Activated effector memory CD4-positive, alpha-beta T cell treated with Interleukin-2 at 50 U/mL for 16 hours (primary cell): ENCODE measurements at places on chromosomes 12 and 14.

DNA sequence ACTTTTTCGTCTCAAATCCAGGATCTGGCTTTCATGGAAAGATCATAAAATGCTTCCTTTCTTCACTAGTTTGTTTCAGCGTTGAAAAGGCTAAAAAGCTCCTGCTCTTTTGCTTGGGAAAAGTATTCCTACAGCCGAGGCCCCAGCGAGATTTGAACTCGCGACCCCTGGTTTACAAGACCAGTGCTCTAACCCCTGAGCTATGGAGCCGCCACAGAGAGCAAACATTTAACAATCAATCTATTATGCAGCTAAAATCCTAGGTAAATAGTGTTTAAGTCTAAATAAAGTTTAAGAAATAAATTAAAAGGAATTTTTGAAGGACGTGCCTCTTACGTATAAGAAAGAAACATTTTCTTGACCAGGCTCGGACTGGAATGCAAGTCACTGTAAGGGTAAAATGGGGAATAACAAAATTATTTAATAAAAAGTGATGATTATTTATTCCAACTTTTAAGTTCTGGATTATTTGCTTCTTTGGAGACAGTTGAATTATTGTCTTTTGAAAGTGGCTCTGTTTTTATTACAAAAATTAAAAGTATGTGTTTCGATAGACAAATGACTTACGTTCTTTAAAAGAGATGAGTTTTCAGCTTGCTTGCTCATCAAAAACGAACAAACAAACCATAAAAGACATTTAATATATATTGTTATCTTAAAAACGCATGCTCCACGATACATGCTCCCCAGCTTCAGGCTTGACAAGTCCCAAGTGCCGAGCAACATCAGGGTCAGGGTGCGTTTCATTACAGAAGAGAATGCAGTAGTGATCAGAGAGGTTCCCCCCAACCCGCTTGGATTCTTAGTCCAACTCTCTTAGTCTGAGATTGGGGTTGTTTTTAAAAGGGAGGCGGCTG is 10.2 kb downstream of the OR6S1 start:
- DNase-seq, result no peak

GRCh38 chr12:69410571-69410970 is 51.0 kb downstream of the YEATS4 start:
- DNase-seq, result no peak

DNA sequence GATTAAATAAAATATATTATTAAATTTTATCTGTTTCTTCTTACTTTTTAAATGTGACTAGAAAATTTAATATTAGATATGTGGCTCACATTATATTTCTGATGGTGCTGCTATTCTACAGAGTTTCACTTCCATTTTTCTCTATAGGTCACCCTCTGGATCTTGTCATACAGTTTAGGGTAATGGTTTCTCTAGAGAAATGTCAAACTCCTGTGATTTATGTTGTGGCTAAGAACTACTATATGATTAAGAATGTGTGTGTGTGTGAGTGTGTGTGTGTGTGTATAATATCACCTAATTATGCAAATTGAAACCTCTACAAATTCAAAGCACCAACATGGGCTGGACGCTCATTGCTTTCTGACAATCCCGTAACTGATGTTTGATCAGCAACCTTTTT is 325.9 kb downstream of the ADAMTS20 start:
- DNase-seq, result no peak

DNA sequence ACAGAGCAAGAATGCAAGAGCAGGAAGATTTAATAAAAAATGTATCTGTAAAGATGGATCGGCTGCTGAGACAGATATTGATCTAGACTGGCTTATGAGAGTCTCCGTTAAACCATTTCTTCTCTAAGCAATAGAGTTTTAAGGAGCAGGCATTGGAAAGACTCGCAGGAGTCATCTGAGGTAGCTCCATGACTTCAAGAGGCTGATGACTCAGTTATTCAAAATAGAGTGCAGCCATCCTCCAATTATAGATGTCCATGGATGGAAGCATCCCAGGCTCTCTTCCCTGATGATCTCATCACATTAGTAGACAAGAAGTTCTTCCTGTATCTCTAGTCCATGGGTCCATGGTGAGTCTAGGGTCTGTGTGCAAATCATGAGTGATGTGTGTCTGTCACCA is 638.3 kb upstream of the TMEM132C start:
- DNase-seq, result no peak

DNA sequence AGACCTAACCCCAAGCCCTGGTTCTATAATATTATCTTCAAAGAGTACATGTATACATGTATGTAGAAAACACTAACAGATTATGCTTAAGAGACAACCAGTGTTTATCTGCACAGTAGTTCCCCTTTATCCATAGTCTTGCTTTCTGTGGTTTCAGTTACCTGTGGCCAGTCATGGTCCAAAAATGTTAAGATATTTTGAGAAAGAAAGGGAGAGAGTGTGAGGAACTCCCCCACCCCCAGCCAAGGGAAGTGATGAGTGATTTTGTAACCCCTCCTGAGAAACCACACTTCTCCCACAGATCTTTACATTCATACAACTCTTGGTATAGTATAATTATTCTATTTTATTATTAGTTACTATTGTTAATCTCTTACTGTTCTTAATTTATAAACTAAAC is 77.3 kb upstream of the CNTN1 start:
- DNase-seq, result no peak

- DNase-seq, result no peak
Observed at GRCh38 chr12:29574500-29574899, 77.0 kb upstream of the OVCH1 start.

GRCh38 chr12:48965298-48965838 is 6.2 kb downstream of the WNT10B start:
- DNase-seq, result no peak

- DNase-seq, result no peak
Observed at GRCh38 chr14:100298551-100299237, 7.5 kb downstream of the SLC25A29 start.

DNA sequence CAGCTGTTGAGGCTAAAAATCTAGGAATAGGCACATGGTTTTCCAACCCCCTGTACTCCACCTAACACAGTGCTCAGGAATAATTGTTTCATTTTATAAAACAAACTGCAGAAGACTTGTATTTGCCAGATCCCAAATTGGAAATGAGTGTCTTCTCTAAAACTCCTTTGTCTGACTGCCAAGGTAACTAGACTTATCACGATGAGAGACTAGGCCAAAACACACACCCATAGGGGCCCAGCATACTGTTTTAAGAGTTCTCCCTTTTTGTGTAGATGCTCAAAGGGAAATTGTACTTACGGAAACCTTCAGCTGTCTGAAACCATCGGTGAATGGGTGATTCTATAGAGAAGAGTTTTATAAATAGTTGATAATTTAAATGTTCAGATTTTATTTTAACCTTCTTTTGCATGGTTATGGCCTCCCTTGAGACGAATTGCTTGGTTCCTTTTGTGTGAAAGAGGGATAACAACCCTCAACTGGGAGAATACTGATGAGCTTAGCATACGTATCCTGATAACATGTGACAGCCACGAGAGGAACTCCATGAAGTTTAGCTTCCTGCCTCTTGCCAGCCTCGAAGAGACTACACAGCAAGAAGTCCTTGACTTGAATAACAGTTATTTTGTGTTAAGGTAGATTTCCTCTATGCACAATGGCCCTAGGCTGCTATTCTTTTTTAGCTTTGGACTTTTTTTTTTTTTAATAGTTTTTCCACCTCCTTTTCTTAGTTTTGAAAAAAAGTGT is 103.3 kb downstream of the PELI2 start:
- DNase-seq, result no peak

DNA sequence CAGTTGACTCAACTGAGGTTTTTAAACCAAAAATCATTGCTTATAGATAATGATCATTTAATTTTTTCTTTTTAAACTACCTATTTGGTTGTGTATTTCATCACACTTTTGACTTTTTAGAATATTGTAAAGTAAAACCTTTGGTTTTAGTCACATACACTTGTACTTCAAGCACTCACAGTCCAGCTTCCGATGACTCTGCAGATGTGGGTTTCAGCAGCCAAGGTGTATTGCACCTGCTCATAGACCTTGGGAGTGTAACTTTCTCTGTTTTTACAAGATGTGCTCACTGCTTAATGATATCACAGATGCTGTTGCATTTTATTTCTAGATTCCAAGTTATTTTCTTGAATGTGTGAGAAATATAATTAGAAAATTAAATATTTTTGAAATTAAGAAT is 188.3 kb upstream of the SLC38A2 start:
- no peak for DNase-seq

GRCh38 chr14:102094101-102094500 is 7.3 kb upstream of the HSP90AA1 start:
- DNase-seq, result no peak

GRCh38 chr12:73935817-73936216 is 601.8 kb upstream of the ATXN7L3B start:
- DNase-seq, result no peak

- no peak for DNase-seq
Observed at GRCh38 chr14:22384167-22384549, 204.9 kb downstream of the DAD1 start.

DNA sequence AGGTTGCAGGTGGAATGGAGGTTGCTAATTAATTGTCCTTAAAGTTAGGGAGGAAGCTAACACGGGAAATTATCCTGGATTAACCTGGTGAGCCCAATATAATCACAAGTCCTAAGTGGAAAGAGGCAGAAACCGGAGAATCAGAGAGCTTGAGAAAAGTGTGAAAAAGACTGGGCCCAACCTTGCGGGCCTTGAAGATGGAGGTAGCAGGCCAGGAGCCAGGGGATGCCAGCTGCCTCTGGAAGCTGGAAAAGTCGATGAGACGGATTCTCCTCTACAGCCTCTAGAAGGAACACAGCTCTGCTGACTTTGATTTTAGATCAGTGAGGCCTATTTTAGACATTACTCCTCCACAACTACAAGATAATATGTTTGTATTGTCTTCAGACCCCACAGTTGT is 2.1 kb downstream of the SDR9C7 start:
- no peak for DNase-seq

DNA sequence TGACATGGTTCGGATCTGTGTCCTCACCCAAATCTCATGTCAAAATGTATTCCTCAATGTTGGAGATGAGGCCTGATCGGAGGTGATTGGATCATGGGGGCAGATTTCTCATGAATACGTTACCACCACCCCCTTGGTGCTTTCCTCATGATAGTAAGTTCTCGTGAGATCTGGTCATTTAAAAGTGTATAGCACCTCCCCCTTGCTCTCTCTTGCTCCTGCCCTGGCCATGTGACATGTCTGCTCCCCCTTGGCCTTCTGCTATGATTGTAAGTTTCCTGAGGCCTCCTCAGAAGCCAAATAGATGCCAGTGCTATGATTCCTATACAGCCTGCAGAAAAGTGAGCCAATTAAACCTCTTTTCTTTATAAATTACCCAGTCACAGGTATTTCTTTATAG is 7.1 kb downstream of the OR6C68 start:
- DNase-seq, result no peak

GRCh38 chr12:11652351-11653040 is 3.0 kb downstream of the ETV6 start:
- DNase-seq, result no peak

GRCh38 chr14:61524211-61524806 is 171.0 kb upstream of the HIF1A start:
- DNase-seq, result no peak

- no peak for DNase-seq
Observed at GRCh38 chr12:26378711-26379110, 183.3 kb downstream of the SSPN start.

GRCh38 chr14:22319526-22320361 is 269.3 kb downstream of the DAD1 start:
- no peak for DNase-seq

DNA sequence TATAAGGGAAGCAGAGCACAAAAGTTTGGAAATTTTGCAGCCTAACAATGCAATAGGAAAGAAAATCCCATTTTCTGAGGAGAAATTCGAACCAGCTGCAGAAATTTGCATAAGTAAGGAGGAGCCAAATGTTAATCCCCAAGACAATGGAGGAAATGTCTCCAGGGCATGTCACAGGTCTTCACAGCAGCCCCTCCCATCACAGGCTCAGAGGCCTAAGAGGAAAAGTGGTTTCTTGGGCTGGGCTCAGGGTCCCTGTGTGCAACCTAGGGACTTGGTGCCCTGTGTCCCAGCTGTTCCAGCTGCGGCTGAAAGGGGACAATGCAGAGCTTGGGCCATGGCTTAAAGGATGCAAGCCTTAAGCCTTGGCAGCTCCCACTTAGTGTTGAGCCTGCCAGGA is 190.0 kb downstream of the MDGA2 start:
- DNase-seq, result no peak

- DNase-seq, result no peak
Observed at GRCh38 chr12:19238540-19238939, 109.0 kb downstream of the PLEKHA5 start.

DNA sequence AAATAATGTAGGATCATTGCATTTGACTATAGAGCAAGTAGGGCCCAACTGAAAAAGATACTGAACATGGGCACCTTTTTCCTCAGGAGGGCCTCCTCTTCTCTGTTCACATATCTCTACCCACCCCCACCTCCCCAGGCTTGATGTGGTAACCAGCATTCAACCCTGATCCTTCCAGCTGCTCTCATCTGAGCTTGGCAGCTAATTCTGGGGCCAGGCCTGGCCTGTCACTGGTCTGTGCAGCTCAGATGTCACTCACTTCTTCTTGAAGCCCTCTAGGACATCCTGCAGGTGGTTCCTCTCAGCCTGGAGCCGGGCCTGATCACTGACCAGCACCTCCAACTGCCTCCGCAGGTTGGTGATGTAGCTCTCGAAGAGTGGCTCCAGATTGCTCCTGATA is 2.1 kb downstream of the KRT84 start:
- DNase-seq, result no peak

- DNase-seq, result no peak
Observed at GRCh38 chr12:120238217-120238616, 27.3 kb downstream of the PXN start.

DNA sequence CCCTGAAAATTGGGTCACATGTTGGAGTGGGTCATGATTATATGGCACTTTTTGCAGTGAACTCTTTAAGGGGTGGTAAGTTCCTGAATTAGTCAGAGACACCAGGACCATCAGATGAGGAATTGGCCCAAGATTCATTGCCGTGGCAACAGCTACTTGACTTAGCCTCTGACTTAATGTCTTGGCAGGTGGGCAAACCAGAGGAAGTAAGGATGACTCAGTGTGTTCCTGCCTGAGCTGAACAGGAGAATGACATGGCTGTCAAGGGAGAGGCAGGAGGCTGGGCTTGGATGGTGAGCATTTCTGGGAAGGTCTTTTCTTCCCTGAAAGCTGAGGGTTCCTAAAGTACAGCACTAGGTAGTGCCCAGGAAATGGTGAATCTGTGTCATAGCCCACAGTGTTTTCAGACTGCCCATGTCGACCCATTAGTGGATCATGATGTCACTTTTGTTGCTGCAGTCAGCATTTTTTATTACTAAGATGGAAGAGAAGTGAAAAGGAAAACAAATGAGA is 170.1 kb upstream of the PWP1 start:
- DNase-seq, result no peak

GRCh38 chr12:14303661-14304155 is 61.8 kb upstream of the ATF7IP start:
- no peak for DNase-seq
